ENCODE measurements at places on chromosomes 16 and 17. TPM values are rescaled to one million over a fixed set of nuclear protein-coding genes. Genes with fewer than 3 reads are reported as not detected.

GRCh38 chr17:48498164-48498850, 32.5 kb downstream of the HOXB1 start:
- no peak for DNase-seq

GRCh38 chr17:14125518-14126137, 56.3 kb downstream of the COX10 start:
- DNase-seq: no peak

- DNase-seq: no peak
Measured at GRCh38 chr16:1311212-1311737, 1.8 kb downstream of the UBE2I start.

GRCh38 chr17:81712468-81713003, 452 bp downstream of the SLC25A10 start:
- DNase-seq: no peak

GRCh38 chr17:35051183-35051578, 12.3 kb downstream of the RFFL start:
- no peak for DNase-seq

KRT222 gene
- not detected for total RNA-seq

GRCh38 chr17:77315010-77315409, 174.2 kb downstream of the SEC14L1 start:
- DNase-seq: no peak

GRCh38 chr16:89953671-89954406, 5.3 kb downstream of the DEF8 start:
- DNase-seq: no peak

EMP2 gene
- 6.5 TPM for total RNA-seq

- no peak for DNase-seq
Measured at GRCh38 chr16:87762071-87762571, 3.7 kb downstream of the KLHDC4 start.

DNA sequence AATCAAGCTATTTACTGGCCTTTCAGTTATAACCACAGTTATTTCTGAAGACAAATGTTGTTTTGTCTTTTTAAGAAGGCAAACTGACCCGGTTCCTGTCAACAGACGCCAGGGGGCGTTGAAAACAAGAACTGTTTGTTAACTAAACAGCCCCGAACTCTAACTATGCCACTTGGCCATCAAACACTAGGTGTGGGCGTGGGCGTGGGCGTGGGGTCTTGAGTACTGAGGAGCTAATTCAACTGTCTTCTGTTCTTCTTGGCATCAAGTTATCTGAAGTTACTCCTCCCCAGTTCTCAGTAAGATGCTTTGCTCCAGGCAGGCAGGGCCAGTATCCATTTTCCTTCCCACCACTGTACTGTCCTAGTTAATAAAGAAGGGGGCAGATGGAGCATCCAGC, 63.3 kb upstream of the MTMR4 start:
- peak; percentile 6 for DNase-seq

- no peak for DNase-seq
Measured at GRCh38 chr17:58200024-58200633, 7.6 kb downstream of the EPX start.

DNA sequence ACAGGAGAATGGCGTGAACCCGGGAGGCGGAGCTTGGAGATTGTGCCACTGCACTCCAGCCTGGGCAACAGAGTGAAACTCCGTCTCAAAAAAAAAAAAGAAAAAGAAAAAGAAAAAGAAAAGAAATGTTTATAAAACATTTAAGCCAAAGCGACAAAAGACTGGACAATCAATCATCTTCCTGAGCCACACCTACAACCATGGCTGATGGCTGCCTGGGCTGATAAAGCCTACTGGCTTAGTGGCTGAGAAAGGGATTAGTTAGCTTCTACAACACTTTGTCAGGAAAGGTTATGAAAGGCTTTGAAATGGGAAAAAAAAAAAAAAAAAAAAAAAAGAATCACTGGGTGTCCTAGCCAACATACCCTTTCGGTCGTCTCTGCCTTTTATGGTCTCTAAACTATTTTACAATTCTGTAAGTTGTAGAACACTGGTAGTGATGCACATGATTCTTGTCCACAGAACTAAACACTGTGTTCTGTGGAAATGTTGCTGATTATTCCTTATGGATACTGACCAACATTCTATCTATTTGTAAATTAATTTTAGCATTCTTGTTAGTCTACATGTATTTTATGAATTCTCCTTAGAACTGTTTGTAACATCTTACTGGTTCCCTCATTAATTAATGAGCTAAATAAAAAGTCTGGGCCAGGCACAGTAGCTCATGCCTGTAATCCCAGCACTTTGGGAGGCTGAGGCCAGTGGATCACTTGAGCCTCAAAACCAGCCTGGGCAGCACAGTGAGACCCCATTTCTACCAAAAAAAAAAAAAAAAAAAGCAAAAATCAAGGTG, 45.5 kb downstream of the ZZEF1 start:
- no peak for DNase-seq

CNTD1 gene
- total RNA-seq: not detected

- DNase-seq: no peak
Measured at GRCh38 chr17:78422872-78423588, 44.6 kb downstream of the PGS1 start.

TMC8 gene
- 1.2 TPM for total RNA-seq

SLFN14 gene
- total RNA-seq: not detected

DNA sequence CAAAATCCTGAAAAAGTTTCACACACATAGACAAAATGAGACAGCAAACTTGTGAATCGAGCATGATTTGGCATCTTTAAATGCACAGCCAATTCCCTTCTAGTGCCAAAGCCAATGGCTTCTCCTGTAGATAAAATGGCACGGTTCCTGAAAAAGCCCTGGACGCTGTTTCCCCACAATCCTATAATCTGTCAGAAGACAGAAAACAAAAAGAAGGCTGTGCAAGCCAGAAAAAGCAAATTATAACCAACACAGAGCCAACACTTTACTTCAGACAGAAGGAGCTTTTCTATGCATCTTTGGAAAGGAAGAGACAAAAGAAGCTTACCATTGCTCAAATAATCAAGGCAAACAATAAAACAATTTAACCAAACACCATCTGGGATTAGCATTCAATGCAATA, 23.8 kb downstream of the FAM222B start:
- DNase-seq: no peak

TEX19 gene
- not detected for total RNA-seq

DNA sequence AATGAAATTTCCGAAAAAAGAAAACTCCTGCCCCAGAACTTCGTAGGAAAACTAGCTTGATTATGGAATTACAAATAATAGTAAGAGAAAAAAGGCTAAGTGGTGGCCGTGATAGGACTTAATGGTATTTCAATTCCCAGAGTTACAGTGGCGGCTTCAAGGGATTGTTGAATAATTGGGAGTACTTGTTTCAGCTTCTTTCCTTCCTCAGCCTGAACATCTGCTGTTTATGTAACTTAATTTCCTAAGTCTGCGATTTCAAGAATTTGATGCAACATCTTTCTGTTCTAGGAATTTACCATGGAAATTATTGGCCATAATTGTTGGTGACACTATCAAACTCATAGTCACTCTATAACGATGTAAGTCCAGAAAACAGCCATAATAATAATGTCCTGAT, 684 bp upstream of the APPBP2 start:
- DNase-seq: no peak

- DNase-seq: no peak
Measured at GRCh38 chr16:13838401-13839190, 81.4 kb upstream of the ERCC4 start.

DNA sequence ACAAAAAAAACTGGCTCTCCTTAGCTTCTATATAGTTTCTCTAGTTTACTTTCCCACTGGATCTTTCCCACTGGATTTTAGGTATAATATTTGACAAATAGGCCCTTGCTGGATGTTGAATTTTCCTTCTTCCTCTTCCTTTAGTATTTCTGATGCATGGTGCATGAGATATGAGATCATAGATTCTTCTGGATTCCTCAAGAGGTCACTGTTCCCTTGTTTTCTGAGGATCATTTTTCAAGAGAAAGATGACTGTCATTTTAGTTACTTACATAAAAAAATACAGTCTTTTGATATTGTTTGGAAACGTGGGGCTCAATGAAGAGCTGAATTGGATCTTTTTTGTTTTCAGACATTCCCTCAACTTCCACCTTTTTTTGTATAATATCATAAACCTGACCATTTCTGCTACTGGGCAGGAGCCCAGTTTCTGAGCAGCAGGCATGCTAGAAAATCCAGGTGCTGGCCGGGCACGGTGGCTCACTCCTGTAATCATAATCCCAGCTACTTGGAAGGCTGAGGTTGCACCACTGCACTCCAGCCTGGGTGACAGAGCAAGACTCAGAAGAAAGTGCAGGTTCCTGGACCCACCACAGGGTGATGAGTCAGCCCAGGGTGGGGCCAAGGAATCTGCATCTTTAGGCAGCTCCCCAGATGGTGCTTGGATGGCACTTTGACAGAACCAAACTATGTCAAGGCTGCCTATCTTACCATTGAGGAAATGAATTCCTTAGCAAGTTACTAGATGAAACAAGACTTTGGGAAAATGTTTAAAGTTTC, 70.3 kb downstream of the SDR42E1 start:
- peak; percentile 10 for DNase-seq

DNA sequence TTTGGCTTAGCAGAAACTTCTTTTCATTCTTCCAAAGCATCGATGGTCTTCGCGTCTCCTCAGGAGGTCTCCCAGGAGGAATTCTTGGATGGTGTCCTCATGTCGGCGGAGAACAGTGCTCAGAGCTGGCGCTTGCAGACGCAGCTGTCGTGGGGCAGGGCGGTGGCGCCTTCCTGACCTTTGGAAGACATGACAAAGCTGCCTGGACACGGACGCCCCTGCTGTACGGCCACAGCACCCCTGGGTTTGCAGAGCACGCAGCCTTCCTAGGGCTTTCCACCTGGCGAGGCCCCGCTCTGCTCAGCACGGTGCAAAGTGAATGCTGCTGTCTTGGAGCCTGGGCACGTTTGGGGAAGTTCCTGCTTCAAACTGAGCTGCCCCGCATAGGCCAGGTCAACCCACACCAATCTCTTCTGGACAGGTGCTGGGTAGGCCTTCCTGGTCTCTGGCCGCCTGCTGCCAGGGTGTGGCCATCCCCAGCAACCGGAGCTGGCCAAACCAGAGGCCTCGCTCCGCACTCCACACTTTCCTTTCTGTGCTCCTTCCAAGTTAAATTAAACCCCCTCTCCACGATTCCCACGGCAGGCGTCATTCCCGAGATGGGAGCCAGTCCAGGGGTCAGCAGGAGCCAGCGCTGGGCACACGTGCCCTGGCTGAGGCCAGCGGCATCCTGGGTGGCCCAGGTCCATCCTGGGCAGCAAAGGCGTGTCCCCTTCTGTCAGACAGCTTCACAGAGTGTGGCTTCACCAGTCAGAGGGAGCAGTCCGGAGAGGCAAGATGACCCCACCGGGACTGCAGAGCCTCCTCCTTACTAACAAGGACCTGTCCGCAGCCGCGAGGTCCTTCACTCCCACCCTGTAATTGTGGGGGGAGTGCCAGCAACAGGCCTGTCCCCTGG, 15.0 kb upstream of the KREMEN2 start:
- DNase-seq: no peak

DNA sequence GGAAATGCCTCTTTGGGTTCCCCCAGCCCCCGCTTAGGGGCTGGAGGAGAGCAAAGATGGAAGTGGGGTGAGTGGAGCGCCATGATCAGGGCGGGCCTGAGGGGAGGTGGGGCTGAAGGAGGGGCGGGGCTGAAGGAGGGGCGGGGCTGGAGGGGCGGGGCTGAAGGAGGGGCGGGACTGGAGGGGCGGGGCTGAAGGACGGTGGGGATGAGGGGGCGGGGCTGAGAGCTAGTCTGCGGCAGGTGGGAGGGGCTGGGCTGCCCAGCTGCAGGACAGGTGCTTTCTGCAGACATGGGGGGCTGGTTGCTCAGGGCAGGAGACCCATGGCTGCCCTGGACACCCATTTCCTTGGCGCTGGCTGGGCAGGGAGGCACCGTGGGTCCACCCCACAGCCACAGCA, 39.1 kb upstream of the PABPN1L start:
- DNase-seq: no peak

KCNH6 gene
- total RNA-seq: not detected

DNA sequence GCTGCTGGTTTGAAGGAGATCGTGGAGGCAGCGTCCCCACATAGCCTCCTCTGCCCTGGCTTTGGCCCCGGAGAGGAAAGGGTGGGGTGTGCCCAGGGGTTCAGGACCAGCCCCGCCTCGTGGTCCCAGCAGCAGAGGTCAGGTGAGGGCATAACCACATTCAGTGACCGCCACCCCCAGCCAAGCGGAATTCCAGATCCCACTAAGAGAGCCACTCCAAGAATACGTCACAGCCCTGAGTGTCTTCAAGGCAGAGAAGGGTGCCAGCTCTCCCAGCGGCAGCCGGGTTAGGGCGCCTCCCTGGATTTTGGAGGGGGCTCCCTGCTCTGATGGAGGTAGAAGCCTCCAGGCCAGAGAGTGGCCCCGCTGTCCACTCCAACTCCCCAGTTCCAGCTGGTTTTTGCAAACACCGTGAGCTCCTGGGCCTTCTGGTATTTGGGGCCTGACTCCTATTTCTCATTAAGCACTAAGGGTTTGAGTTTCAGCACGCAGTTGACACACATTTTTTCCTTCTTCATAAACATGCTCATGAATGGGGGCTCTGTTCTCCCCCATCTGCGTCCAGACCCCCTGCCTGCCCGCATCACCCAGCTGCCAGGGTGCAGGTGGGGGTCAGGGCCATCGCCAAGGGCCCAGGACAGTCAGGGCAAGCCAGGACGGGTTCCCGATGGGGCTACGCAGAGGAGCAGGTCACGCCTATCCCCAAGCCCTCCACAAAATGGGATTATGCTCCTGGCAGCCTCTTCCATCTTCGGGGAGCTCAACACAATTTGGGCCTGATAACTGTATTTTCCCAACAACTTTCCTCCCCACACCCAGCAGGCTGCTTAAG, 98.4 kb upstream of the PLCG2 start:
- no peak for DNase-seq

- no peak for DNase-seq
Measured at GRCh38 chr16:90015586-90016338, 3.5 kb downstream of the DBNDD1 start.

- no peak for DNase-seq
Measured at GRCh38 chr17:61551255-61551742, 39.7 kb downstream of the NACA2 start.

GRCh38 chr17:7887482-7888183, 956 bp upstream of the CHD3 start:
- DNase-seq: peak; percentile 29

DNA sequence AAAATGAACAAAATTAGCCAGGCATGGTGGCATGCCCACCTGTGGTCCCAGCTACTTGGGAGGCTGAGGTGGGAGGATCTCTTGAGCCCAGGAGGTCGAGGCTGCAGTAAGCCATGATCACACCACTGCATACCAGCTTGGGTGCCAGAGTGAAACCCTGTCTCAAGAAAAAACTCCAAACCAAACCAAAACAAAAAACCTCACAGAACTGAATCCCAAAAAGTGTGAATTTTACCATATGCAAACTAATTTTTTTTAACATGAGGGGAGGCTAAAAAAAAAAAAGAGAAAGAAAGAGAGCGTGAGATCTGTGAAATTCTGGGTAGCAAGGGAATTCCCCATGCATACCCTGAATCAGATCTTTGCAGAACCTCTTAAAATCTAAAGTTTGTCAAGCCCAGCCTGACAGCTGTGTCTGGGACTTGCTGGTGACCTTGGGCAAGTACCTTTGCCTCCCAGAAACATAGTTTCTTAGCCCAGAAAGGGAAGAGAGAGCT, 17.1 kb upstream of the CDH1 start:
- DNase-seq: no peak

TMEM204 gene
- total RNA-seq: not detected

- no peak for DNase-seq
Measured at GRCh38 chr17:3532106-3532858, 25.3 kb downstream of the TRPV3 start.

CCL2 gene
- total RNA-seq: 4.7 TPM

KRT20 gene
- not detected for total RNA-seq

TBC1D3C gene
- not detected for total RNA-seq
